ENCODE measurements at places on chromosomes 5 and 9.

- no peak for DNase-seq
These were observed 354.6 kb downstream of the BNC2 start for GRCh38 chr9:16515879-16516301.

GRCh38 chr5:155735388-155735787 is 591.6 kb upstream of the SGCD start:
- DNase-seq = no peak

DNA sequence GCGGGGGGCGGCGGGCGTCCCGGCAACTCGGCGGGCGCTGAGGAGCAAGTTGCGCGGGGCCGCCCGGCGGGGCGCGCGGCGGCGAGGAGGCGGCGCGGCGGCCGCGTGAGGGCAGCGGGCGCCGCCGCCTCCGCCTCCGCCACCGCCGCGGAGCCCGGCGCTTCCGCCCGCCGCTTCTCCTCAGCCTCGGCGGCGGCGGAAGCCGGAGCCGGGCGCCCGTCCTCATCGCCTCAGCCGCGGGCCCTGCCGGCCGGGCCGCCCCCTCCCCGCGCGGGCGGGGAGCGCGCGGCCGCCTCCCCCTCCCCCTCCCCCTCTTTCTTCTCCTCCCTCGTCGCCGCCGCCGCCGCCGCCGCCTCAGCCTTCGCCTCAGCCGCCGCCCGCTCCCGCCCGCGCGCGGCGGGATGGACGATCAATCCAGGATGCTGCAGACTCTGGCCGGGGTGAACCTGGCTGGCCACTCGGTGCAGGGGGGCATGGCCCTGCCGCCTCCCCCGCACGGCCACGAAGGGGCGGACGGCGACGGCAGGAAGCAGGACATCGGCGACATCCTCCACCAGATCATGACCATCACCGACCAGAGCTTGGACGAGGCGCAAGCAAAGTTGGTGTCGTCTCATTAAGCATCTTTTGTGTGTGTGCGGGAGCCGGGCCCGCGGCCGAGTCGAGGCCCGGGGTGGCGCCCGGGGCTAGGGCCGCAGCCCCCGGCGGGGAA is at the start of gene PBX3:
PBX3 (plus strand) TSS at position 321 of the 712 bp plus-strand sequence.
- peak; percentile 76 for DNase-seq

DNA sequence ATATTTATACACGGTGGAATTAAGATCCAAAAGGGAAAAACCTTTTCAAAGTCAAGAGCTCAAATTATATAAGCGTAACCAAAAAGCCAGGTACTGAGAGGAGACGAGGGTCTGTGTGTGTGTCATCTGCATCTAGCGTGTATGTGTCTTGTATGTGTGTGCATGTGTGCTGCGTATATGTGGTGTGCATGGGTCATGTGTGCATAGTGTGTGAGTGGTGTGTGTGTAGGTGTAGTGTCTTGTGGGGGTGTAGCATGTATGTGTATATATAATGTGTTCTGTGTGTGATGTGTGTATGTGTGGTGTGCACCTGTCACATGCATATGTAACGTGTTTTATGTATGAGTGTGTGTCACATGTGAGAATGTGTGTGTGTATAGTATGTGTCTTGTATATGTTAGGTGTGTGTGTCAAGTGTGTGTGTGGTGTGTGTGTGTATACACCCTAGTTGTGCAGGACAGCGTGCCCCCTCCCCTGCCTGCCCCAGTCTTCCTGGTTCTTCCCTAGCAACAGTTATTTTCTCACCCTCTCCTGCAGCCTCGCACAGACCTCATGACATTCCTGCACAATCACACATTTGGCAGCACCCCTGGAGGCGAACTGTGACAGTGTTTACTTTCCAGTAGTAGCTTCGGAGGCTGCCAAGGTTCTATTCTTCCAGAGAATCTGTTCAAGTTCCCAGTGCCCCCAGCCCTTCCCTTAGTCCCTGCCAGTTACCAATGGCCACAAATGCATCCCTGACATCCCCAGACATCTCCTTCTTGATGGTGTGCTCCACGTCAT is 27.1 kb upstream of the TNIP1 start:
- DNase-seq = no peak

GRCh38 chr5:54644226-54644625 is 126.7 kb downstream of the SNX18 start:
- no peak for DNase-seq

GRCh38 chr5:164336276-164336675 is 830.9 kb downstream of the MAT2B start:
- DNase-seq = no peak

DNA sequence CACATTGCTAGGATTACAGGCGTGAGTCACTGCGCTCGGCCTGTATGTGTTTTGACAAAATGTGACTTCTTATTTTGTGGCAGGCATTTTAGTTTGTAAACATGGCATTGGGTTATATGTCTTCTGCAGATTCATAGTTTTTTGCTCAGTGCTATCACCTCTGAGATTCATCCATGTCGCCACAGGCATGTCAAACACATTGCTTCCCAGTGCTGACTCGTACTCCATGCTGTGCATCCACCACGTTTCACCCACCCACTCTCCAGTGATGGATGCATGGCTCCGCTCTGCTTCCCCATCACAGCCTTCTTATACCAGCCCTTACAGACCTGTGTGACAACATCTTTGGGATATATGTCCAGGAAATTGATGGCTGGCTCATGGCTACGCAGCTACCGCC is 158.8 kb downstream of the GAS1 start:
- no peak for DNase-seq

- no peak for DNase-seq
These were observed 260.8 kb downstream of the AUH start for GRCh38 chr9:91100878-91101450.

- no peak for DNase-seq
These were observed 5.1 kb upstream of the SPIN1 start for GRCh38 chr9:88383176-88383575.

DNA sequence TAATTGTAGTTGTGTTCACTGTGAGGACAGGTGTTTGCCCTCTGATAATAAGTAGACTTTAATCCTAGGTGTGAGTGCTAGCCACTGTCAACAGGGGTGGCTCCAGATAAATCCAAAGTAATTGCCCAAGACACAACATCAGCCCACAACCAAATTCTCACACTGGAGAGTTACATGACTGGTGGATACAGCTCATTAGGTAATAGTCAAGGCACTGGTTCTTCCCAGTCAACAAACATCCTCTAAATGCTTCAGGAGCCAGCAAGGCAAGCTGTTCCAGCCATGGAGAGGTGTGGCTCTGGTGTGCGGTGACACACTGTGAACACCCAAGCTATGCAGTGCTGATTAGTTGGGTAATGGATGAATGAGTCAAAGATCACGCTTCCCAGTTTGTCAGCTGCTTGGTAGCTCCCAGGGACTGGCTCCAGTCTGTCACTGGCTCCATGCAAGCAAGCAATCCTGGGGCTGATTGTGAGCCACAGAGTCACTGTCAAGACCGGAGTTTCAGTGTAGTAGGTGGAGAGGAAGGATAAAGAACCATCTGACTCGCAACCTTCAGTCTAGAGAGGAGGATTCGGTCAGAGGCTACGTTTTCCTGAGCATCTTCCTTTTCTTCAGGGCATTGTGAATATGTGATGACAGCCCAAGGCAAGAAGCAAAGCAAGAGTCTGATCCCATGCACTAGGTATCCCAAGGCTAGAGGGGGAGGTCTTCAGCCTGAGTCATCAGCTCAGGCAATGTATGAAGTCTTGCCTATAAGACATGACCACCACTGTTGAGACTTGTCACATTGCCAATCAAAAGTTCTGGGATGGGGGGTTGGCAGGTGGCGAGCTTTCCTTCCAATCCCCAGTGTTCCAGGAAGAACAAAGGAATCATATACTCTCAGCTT is 63.1 kb downstream of the UGCG start:
- DNase-seq = peak; percentile 94

GRCh38 chr9:10649076-10649475 is 36.3 kb upstream of the PTPRD start:
- DNase-seq = no peak

DNA sequence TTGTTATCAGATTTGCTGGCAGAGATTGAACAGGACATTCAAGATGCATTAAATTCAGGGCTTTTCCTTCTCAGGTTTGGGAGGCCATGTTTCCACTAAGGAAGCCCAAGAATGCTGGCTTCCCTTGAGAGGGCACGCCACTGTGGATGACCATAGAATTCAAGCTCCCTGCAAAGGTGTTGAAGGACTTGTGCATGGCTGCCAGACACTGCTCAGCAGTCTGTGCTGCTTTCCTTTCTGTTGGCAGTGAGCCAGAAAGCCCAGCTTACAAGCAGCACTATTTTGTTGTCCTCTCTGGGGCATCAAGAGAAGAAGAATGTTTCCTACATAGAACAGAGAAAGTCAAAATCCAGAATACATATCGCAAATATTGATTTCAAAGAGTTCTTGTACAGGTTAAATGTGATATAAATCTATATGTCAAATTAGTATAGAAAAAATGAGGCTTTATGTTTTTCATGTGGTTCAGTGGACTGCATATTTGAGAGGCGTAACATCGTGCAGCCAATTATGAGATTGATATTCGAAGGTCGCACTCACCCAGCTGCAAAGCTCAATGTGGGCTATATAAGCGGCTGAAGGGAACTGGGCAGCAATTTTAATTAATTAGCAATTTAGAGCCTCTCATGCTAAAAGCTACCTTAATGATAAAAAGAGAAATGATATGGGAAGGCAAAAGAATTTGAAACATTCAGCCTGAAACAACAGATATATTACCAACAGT is 103.1 kb upstream of the ISL1 start:
- DNase-seq = no peak

DNA sequence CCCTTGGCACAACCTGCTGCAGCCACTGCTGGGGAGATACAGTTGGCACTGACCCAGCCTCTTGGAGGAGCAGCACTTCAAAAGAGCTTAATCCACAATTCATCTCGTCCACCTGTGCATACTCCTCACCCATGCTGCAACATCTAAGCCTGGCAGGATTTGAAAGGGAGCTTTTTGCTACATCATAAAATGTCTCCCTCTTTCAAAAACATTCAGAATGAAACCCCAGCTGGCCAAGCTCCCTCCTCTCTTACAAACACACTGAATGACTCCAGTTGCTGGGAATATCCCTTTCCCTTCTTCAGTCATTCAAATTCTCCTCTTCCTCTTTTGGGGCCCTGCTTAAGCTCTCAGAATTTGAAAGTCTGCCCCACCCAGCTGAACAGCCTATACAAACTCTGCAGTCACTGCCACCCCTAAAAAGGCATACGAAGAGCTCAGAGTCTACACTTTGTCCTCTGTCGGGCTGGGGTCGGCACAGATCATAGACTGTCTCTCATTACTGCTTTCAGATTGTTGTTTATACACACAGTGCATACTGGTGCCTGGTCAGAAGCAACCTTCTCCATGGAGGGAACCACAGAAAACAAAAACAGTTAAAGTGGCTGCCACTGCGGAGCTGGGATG is 8.8 kb upstream of the C5orf15 start:
- DNase-seq = no peak

DNA sequence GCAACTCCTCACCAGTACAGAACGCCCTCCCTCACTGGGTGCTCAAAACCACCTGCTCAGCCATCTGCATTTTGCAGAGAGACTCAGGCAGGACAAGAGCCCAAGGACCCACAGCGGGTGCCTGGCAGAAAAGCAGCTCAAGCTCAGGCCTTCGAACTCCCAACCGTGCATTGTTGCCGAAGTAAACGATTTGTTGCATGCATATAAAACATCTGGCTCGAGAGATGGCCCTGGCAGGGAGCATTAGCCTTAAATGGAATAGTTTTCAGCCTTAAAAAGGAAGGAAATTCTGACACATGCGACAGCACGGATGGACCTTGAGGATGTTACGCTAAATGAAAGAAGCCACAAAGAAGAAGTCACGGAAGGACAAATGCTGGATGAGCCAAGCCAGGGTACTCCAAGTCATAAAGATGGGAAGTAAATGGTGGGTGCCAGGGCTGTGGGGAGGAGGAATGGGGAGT is 160.4 kb upstream of the PHYKPL start:
- no peak for DNase-seq

GRCh38 chr9:87195306-87195705 is 248.0 kb upstream of the GAS1 start:
- DNase-seq = no peak

DNA sequence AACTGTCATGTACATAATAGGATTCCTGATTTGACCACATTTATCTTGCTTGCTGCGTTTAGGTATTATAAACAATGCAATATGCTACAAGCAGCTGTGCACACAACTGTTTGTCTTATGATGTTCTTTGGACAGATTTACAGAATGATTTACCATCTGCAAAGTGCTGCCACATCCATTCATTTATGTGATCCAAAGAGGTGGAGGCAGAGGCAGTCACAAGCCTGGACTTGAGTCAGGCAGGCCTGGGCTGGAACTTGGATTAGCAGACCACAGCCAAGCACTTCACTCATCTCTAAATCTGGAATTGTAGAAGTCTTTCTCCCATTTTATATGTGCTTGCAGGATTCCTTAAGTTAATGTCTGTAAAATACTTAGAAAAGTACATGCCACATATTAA is 149.0 kb downstream of the INSYN2B start:
- DNase-seq = no peak

DNA sequence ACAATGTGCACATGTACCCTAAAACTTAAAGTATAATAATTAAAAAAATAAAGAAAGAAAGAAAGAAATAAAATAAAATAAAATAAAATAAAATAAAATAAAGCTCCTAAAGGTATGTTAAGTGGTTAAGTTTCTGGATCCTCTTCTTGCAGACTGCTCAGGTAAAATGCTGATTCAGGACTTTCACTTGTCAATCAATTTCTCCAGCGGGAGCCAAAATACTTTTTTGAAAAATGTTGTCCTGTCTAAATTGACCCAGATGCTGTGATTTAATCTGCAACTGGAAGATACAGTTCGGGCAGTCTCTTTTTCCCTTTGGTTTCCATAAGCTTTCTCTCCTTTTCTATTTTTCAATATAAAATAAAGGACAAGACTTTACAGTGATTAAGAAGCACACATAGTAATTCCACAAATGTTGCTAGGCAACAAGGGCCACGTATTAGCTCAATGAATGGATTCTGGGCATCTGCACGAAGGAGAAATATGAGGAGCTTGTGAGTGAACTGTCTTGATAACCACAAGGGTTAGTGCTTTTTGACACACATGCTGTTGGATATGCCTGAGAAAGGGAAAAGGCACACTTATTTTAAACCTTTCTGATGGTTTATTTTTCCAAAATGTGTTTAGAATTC is 38.6 kb downstream of the HTR4 start:
- no peak for DNase-seq

DNA sequence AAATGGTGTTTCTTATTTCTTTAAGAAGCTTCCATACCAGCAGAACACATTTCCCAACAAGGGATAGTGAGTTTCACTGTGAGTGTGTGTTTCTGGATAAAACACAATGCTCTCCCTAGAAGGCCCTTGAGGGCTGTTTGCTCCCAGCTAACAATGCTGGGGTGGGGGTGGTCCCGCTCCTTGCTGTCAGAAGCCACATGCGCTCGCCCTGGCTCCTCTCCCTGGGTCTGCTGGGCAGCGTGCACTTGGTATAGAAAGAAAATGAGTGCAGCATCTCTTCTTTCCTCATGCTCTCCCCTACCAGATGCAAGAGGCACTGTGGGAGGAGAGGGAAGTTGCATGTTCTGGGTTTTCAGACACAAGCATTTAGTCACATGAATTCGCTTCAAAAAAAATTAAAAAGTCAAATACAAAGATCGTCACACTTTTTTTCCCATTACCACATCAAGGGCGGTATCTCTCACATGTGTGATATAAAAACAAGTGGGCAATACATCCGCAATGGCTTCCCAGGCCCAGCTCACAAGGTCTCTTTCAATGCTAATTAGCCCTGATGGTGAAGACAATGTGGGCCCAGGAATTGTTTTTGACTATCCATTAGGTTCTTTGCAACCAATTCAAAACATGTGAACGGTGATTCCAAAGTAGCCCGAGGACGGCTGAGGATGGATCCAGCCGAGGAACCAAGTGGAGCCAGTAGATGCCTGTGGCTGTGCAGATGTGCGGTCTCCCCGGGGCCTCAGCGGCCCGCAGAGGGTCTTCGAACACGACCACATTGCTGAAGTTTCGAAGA is 603.6 kb downstream of the IRX1 start:
- DNase-seq = no peak

Data from small intestine (tissue), 16 donors.